Activated gamma-delta T cell treated with Interleukin-2 at 50 U/mL for 16 hours (primary cell): ENCODE measurements at places on chromosomes 13 and 19.

DNA sequence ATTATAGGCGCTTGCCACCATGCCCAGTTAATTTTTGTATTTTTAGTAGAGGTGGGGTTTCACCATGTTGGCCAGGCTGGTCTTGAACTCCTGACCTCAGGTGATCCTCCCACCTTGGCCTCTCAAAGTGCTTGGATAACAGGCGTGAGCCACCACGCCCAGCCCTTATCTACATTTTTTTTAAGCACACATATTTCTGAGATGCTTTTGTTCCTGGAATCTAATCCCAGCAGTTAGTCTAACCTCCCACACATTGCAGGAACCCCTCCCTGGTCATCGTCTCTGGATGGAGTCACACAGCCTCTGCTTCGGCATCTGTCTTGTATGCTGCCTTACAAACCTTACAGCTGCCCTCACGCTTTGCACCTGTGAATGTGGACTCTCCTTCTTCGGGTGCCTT, 15.1 kb upstream of the KATNAL1 start:
- DNase-seq = no peak

DNA sequence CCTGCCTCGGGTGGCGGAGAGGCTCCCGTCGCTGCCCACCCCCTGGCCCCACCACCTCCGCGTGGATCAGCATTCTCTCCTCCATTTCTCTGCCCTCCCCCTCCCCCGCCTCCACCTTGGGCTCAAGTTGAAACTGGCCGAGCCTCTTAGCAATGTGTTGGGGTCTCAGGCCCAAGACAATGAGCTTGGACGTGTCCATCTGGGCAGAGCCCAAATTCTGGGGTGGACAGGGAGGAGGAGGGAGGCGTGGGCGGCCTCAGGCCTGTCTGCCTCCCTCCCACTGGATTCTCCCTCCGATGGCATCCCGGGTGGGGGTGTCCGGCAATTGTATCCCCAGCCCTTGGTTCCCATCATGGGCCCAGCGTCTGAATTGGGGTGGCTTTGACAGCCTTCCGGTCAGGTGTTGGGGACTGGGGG, 1.2 kb downstream of the CELF5 start:
- no peak for DNase-seq

- no peak for DNase-seq
Measured at GRCh38 chr13:52739468-52740071, at the start of gene CNMD. Gene CNMD (minus strand): TSS chr13:52739820. CDS start chr13:52739701, 119 bp downstream.

DNA sequence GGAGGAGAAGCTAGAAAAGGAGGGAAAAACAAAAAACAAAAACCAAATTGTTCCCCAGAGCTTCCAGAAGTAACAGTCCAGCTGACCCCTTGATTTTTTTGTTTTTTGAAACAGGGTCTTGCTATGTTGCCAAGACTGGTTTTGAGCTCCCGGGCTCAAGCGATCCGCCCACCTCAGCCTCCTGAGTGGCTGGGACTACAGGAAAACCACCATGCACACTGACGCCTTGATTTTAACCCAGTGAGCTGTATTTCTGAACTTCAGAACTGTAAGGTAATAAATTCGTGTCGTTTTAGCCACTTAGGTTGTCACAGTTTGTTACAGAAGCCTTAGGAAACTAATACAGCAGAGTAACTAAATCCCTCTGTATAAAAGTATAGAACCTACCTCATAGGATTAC, 1.1 kb upstream of the NEK3 start:
- DNase-seq = no peak

DNA sequence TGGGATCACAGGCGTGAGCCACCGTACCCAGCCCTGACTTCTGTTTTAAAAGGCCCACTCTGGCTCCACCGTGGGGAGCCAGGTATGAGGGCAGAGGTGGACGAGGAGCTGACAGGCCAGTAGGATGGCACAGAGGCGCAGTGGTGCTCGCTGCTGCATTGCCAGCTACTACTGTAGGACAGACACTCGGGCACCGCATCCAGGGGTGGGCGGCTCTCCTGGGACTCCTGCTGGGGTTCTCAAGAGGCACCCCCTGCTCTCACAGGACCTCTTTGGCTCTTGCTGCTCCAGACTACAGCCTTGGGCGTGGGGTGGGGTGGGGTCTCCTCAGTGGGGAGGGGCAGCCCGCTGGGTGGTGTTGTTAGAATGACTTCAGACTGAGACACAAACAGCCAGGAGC, 53.4 kb downstream of the LATS2 start:
- DNase-seq = no peak

DNA sequence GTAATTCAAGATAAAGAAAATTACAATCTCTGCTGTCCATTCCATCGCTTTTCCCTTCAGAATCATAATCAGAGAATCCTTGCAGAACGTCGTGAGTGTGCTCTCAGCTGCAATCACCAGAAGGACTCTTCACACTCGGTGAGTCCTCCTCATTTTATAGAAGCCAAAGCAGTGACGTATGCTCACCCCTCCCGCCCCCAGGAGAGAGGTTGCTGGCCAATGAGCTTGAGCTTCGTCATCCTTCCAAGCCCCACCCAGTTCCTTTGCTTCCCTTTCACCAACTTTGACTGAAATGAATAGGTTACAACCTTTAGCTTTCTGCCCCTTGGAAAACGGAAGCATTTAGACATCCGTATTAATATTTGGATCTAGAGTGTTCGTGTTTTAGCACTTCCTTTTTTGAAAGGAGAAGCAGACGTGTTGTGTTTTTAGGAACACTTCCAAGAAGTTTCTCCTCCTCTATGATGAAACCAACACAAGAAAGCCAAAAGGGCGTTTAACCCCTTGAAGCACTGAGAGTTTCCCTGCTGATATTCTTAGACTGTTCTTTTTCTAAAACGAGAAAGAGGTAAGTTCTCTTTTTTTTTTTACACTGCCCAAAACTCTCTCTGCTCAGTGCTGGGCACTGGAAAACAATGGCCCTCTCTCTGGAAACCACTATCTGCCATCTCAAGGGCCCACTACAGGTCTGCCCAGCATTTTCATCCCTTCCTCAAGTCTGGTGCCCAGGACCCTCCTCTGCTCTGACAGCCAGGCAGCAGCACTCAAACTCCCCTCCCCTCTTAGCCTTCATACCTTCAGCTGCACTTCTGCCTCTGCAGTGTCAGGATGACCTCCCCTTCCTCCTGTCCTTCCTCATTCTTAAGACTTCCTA, 44.3 kb upstream of the CEACAM21 start:
- DNase-seq = peak; percentile 81

DNA sequence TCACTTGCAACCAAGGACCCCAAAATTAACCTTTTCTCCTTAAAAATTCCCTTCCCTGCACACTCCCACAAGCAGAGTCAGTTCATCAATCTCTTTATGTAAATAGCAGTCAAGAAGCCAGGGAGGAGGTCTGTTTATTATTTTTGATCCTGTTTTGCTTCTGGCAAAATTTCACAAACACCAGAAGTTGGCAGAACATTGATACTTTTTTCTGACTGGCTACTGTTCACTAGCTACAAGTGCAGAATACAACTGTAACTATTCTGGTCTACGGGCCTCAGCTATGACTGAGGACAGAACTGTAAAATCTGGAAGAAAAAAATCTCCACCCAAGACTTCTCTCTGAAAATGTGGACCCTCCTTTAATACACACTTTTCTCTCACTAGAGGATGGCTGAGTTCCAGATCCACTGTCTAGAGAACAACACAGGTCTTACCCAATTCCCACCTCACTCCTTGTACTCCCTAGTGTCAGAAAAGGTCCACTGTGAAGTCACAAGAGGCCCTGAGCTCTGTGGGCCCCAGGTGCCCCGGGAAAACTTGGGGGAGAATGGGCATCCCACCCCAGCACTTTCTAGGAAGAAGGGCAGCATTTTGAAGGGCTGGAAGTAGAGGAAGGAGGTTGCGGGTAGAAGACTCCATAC, 14.5 kb downstream of the STARD13 start:
- DNase-seq = no peak

GRCh38 chr13:86878781-86879180, 792.4 kb upstream of the SLITRK5 start:
- DNase-seq = no peak

GRCh38 chr19:55077106-55077505, 1.4 kb downstream of the EPS8L1 start:
- no peak for DNase-seq

DNA sequence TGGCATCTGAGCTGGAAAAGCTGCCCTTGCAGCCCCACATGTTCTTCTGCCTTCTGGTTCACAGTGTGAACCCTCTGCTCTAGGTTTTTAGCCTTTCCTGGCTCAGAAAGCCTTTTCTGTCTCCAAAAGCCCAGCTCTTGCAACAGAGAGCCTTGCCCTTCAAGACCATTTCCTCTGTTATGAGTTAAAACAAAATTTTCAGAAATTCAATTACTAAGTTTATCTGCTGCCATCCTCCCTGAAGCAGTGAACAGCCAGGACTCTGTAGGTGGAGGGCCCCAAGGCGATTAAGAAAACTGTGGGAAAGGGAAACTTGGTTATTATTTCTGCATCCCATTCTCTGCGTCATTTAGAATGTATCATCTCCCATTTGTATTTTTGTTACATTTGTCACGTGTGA, 18.8 kb downstream of the FAM124A start:
- no peak for DNase-seq

DNA sequence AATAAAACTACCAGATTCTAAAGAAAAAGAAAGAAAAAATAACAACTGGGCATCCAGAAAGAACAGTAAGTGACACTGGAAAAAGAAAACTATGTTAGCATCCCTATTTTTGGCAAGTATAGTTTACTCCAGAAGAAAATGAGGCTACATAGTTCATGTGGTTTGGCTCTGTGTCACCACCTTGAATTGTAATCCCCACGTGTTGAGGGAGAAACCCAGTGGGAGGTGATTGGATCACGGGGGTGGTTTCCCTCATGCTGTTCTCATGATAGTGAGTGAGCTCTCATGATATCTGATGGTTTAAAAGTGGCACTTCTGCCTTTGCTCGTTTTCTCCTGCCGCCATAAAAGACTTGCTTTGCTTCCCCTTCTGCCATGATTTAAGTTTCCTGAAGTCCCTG, 76.9 kb downstream of the ITGBL1 start:
- no peak for DNase-seq

- no peak for DNase-seq
Measured at GRCh38 chr13:103873725-103874124, 807.5 kb upstream of the SLC10A2 start.
